ENCODE measurements at places on chromosomes 13 and 19.

DNA sequence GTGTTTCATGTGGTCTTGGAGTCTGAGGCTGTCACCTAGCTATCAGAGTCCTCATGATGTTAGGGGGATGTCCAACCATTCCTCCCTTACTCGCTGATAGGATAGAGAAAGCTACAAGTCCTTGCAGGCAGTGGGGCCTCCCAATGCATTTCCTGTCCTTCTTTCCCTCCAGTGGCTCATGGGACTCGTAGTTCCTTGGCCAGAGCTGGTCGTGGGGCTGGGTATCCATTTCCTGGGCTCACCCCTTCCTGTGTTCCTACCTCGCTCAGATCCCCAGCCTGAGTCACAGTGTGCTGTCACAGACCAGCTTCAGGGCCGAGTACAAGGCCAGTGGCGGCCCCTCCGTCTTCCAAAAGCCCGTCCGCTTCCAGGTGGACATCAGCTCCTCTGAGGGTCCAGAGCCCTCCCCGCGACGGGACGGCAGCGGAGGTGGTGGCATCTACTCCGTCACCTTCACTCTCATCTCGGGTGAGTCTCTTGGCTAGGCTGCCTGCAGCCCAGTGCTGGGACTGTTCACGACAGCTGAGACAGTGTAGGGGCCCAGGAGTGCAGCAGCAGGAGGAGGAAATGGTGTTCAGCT, 19.1 kb downstream of the TMEM150B start:
- no peak for DNase-seq

- DNase-seq, result no peak
Measured at GRCh38 chr13:30871588-30872275, 34.3 kb upstream of the MEDAG start.

DNA sequence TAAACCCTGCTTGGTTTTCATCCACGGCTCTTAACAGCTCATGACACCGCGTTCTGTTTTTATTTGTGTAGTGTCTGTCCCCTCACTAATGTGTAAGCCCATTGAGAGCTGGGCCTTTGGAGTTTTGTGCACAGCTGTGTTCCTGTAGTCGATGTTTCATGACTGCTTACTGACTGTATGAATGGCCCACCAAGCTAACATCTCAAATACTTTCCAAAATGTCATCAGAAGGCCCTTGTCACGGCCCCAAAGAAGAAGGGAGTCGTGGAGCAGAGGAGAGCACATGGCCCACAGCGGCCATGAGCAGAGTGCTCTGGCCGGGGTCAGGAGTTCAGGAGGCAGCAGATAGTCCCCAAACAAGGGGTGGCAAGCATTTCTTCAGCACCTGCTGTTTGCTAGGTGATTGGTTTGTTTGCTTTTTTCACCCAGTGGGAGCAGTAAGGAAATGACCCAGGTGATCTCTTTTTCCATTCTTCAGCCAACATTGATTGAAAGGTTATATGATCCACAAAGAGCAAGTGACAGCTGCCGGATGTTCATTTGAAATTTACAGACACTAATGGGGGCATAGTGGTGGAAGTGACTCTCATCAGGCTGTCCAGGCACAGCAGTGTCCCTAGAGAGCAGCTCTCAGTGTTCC, 315.2 kb downstream of the ATP8A2 start:
- DNase-seq, result no peak

- DNase-seq, result peak; percentile 1
Measured at GRCh38 chr19:9498183-9498902, at the start of gene ZNF560. Gene ZNF560 (minus strand): TSS chr19:9498616. CDS start chr19:9475313, 23,303 bp downstream.

GRCh38 chr13:38494445-38494844, 144.8 kb downstream of the UFM1 start:
- no peak for DNase-seq

- DNase-seq, result no peak
Measured at GRCh38 chr13:48151363-48152161, 56.7 kb upstream of the MED4 start.

GRCh38 chr19:17687141-17687856, 855 bp downstream of the UNC13A start:
- no peak for DNase-seq

DNA sequence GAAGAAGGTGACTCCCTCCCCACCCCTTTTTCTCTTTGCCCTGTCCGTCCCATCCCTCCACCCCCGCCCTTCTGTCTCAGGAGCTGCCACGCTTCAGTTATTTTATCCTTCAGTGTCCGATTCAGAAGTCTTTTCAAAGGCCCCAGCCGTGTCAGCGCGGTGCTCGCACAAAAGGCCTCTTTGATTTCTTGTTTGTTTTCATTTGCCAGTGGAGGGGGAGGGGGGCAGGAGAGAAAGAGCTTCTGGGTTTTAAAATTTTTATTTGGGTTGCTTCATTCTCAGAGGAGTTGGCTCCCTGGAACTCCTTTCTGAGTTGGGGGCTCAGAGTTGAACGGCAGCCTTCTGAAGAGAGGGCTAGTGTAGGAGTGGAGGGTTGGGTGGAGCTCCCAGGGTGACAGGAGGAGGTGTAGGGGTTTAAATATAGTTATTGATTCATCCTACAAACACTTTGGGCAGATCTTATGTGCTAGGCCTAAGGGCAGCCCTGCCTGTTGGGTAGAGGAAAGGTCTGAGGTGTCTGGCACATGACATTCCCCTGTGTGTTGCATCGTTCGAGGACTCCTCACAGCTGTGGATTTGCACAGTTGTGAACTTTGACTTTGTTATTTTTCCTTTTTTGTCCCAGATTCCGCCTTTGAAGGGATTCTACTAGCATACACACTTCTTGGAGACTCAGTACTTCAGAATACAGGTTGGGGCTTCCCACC, 36.8 kb downstream of the NFIX start:
- no peak for DNase-seq

- DNase-seq, result no peak
Measured at GRCh38 chr13:27954406-27954851, 14.7 kb downstream of the CDX2 start.

DNA sequence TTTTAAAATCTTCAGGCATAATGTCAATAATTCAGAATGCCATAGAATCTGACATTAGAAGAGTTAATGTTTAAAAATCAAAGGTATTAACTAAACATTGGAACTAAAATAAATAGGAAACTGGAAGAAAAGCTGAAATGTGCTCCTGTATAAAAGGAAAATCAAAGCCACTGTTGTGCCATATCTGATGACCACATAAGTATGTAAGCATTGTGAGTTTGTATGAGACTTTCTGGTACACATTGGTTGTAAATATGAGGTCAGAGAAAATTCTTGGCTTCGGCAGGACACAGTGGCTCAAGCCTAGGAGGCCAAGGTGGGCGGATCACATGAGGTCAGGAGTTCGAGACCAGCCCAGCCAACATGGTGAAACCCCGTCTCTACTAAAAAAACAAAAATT, 48.3 kb upstream of the INTS6 start:
- no peak for DNase-seq

DNA sequence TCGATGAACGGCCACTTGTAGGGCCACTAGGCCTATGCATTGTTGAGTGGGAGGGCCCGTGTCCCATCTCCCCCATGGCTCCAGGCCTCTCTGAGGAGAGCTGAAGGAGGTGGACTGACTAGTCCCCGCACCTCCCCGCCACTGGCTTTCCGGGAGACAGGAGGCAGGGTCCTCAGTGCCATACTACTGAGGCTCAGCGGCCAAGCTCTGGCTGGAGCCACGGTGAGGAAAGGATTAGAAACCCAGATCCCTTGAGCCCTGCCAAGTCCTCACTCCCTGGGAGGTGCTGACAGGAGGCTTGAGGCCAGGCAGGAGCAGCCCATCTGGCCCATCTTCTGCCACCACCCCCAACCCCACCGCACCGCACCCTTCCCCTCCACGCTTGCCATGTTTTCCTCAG, 29.0 kb downstream of the CCDC8 start:
- DNase-seq, result no peak

DNA sequence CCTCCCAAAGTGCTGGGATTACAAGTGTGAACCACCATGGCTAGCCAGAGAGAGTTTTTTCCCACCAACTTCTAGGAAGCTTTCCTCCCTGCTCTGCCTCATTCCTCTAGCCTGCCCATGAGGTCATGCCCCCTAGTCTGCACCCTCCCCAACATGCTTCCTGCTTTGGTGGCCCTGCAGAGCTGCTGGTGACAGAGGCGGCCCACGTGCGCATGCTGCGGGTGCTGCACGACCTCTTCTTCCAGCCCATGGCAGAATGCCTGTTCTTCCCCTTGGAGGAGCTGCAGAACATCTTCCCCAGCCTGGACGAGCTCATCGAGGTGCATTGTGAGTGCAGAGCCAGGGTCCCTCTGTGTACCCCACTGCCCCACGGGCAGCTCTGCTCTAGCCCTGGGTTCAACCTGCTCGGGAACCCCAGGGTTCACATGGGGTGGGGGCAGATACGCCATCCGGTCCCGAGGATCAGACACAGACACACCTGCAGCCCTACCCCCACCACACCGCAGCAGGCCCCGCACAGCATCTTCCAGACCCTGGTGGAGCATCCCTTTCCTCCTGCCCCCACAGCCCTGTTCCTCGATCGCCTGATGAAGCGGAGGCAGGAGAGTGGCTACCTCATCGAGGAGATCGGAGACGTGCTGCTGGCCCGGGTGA, 18.9 kb downstream of the ARHGEF1 start:
- DNase-seq, result no peak

- DNase-seq, result no peak
Measured at GRCh38 chr19:42345191-42345812, 19.9 kb downstream of the MEGF8 start.

DNA sequence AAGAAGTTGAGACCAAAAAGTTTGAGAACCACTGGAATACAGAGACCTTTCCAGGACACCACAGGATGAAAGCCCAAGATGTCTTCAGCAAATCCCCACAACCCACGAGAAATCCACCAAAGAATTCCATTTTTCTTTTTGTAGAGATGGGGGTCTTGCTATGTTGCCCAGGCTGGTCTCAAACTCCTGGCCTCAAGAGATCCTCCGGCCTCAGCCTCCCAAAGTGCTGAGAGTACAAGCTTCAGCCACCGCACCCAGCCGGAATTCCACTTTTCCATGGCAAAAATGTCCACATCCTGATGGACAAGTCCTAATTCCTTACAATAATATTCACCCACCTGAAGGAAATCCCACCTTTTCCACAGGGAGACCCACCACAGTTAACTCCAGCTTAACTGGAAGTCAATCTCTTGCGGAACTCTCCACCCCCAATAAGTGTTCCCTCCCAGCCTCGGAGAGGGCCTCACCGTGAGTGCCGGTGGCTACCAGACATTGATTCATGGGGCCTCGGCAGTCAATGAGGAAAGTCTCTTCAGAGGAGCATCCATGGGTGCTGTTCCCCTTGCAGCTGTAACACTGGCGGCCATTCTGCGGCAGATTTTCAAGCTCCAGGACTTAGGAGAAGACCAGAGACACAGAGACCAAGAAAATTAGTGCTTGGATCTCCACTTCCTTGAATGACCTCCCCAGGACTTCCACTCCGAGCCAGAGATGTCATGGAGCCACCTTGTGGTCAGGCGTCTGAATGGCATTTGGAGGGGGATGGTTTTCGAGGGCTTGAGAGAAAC, 12.3 kb upstream of the CADM4 start:
- peak; percentile 37 for DNase-seq

GRCh38 chr19:53894707-53895106, 12.7 kb downstream of the PRKCG start:
- DNase-seq, result no peak

- no peak for DNase-seq
Measured at GRCh38 chr13:30639671-30640070, 22.0 kb downstream of the USPL1 start.

Data from activated naive CD4-positive, alpha-beta T cell treated with Interleukin-2 at 50 U/mL for 16 hours (primary cell).